CD4-positive, alpha-beta T cell treated with Interleukin-6 for 4 hours (primary cell): ENCODE measurements at places on chromosomes 13 and 19.
A peak's percentile ranks its signal among the peaks of the same experiment; 100 is the strongest.

DNA sequence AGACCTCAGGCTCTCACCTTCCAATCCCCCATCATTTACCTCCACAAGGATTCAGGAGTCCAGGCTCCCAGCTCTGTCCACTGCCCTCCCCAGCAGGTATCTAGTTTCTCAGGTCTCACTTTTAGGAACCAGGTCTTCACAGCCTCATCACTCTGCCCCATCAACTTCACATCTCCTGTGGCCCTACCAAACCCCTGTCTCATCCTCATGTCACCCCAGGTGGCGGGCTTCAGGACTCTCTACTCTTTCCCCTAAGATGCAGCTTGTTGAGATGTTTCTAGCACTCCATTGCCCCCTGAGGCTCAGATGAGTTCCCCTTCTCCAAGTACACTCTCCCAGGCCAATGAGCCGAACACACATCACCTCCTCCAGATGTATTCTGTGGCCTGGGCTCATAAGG is 1.5 kb downstream of the PPFIA3 start:
- no peak for DNase-seq

DNA sequence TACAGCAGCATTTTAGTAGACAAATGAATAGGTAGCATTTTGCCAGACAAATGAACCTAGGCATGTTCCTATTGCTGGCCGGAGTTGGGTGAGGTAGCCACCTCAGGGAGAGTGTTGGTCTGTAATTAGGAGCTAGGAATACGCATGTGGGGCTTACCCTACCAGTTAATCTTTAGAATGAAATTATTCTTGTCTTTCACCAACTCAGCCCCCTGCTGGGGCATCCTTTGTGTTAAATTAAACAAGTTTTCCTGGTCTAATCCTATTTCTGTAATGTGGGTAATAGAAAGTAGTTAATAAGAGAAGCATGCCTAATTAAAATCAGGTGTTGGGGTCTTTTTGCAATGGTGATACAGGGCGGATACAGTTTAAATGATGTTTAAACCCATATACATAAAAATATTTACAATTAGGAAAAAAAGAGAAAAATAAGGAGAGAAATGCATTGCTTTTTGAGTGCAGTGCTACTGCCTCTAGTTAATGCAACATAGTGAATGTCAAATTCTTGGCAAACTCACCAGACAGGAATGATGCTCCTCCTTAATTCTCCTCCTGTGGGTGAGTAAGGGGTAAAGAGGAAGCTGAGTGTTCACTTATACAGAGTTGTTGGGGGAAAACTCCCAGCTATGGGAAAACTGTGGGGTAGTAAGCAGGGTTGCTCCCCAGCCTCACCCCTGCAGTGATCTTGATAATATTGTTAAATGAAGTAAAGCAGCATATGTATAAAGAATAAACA is 276.4 kb upstream of the EDNRB start:
- no peak for DNase-seq

DNA sequence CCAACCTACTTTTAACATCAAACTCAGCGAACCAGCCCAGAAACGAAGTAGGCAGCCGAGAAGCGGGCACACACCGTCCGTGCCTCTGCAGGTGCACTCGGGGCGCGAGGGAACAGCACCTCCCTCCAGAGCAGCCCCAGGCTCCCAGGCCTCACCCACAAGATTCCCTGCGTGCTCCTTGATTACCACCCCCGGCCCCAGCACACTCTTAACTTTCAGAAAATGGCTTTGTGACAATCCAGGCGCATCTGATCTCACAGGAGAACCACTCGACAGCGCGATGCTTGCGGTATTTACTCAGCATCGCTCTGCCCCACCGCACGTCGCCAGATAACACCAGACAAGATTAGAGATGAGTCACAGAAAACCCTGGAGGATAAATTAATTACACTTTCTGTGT is 134.9 kb upstream of the SPACA7 start:
- no peak for DNase-seq

GRCh38 chr13:24304620-24305019 is 4.8 kb upstream of the C1QTNF9 start:
- DNase-seq = no peak

DNA sequence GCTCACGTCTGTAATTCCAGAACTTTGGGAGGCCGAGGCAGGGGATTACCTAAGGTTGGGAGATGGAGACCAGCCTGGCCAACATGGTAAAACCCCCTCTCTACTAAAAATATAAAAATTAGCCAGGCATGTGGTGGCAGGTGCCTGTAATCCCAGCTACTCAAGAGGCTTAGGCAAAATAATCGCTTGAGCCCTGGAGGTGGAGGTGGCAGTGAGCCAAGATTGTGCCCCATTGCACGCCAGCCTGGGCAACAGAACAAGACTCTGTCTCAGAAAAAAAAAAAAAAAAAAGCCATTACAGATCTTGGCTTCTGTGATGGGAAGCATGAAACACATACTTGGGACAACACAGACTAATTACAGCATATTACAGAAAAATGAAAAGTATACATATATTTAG is 1404.5 kb upstream of the SPRY2 start:
- DNase-seq = no peak

DNA sequence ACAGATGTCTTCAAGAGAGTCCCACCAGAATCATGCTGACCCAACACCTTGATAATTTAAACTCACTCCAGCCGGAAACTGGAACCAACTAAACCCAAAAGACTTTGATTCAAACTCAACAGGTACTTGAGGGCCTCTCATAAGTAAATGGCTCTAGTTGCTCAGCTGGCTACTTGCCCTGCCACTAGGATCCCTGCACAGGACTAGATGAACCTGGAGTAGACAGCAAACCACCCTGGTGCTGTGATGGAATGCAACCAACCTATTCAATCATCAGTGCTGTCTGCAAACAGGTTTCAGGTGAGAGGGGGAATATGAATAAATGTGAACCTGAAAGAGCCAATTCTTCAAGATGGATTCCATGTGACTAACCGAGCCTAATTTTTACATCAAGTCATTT is 216.3 kb downstream of the KATNAL1 start:
- DNase-seq = no peak

GRCh38 chr19:46715975-46716671 is 791 bp downstream of the PRKD2 start:
- no peak for DNase-seq

- peak; percentile 91 for DNase-seq
These were observed at the start of gene ZNF93 for GRCh38 chr19:19900729-19901444. Gene ZNF93, plus strand, starts transcription at chr19:19900946. Its CDS starts 143 bp downstream, at chr19:19901089.

DNA sequence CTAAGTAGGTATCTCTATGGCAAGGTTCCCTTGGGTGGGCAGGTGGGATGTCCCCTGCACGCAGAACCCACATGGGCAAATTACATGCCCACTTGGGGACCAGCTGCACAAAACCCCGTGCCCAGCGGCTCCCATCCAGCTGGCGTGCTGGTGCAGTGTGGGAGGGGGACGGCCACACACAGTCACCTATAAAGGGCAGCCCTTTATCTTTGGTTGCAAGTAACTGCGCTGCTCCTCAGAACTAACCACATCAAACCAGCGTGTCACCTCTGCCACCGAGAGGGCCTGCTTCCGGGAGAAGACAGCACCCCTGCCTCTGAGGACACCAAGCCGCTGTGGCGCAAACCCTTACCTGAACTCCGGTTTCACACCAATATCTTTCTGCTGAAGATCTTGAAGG is 32.2 kb downstream of the ANKRD27 start:
- DNase-seq = peak; percentile 74

DNA sequence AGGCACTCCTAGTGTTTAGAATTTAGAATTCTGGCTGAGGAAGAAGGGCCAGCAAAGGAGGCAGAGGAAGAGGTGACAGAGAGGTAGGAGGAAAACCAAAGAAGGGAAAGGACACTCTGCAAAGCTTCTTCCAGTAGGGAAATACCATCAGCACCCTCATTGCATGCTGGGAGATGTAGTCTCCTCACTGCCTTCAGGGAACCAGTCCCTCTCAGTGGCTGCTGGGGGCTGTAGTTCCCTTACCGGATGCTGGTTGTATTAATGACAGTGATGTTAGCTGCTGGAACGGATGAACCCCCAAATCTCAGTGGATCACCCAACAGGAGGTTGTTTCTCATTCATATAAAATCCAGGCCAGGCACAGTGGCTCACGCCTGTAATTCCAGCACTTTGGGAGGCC is 10.1 kb downstream of the GRIN2D start:
- peak; percentile 51 for DNase-seq

GRCh38 chr13:54574791-54575190 is 1546.2 kb downstream of the OLFM4 start:
- DNase-seq = no peak

- DNase-seq = no peak
These were observed 1.6 kb downstream of the JOSD2 start for GRCh38 chr19:50509366-50509765.

DNA sequence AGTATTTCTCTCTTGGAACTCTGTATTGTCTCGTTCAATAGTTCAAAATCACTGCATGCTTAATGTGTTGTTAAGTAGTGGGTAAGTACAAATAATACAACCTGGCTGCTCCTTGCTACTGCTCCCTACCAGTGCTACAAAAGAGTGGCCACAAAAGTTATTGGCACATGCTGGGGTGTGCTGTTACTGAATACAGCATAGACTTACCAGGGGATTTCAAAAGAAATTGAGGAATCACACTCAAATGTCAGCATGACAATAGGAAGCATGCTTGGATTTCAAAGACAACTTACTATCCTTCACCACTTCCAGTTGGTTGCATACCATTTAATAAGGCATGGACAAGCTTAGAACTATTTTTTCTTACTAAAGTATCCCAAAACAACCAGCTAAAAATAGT is 1041.3 kb upstream of the SPRY2 start:
- DNase-seq = no peak

- no peak for DNase-seq
These were observed 55.8 kb downstream of the FLT3 start for GRCh38 chr13:28044608-28045007.

- DNase-seq = no peak
These were observed 26.8 kb downstream of the EXOC3L2 start for GRCh38 chr19:45218426-45218825.

DNA sequence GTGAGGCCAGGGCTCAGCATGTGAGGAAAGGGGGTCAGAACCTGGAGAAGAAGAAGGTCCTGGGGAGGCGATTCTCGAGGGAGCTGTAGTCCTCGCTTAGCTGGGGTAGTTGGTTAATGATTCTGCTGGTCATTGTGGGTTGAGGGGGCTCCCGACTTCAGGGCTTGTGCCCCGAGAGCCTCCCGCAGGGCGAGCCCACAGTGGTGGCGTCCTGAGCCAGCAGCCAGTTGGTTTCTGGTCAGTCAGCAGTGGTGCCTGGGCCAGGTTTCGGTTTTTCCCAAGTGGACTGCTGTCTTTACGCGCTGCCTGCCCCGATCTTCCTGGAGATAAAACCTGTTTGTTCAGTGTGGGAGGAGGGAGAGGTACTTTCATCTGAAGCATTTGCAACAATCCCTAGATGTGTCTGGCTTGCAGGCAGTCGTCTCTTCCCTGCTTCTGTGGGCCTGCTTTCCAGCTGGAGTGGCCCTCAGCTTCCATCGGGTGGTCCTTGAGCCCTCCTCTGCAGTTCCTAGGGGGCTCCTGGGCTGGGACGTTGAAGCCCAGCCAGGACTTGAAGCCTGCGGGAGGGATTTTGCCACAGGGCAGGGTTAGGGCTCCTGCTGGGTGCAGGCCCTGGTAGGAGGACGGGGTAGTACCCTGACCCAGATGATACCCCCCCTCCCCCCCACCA is 3.2 kb downstream of the PTBP1 start:
- DNase-seq = no peak

DNA sequence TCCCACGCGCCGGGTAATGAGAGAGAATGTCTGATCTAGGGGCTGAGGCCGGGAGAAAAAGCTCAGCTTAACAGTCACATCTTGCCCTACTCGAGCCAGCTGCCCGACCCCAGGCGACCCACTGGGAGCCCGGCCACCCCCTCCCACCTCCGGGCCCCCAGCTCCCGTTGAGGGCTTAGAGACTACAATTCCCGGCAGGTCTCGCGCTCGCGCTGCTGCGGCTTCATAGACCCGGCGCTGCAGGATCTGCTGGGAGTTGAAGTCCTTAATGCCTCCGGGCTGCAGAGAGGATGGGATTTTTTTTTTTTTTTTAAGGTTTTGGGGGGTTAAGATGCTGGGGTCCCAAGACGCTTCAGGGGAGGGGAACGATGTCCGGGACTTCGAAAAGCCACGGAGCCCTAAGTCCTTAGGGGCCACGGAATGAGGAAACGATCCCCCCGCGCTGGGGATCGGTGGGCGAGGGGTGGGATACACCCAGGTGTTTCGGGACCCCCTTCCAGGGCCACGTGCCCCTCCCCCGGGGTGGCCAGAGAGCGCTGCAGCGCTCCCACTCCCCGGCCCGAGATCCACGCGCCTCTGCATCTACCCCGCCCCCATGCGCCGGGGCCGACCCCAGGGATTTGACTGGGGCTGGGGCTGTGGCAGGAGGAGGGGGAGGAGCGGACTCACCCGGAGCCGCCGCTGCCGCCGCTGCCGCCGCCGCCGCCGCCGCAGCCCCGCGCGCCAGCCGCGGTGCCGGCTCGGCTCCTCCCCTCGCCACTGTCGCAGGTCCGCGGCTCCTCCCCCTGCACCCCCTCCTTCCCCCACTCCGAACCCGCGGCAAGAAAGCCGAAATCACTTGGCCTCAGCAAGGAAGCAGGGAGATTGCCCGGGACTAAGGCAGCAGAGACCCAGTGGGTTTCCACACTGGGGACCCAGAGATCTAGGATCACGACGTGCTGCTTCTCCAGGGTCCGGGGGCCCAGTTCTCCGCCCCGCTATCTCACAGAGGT is at the start of gene SYT3:
Gene SYT3, minus strand, starts transcription at position 761 of the 992 bp plus-strand sequence. CDS start 2,470 bp downstream, outside the sequence.
- DNase-seq = peak; percentile 50

GRCh38 chr19:3374369-3375112 is 8.2 kb downstream of the NFIC start:
- DNase-seq = no peak

- DNase-seq = no peak
These were observed 2.7 kb downstream of the COL4A1 start for GRCh38 chr13:110304256-110304655.

DNA sequence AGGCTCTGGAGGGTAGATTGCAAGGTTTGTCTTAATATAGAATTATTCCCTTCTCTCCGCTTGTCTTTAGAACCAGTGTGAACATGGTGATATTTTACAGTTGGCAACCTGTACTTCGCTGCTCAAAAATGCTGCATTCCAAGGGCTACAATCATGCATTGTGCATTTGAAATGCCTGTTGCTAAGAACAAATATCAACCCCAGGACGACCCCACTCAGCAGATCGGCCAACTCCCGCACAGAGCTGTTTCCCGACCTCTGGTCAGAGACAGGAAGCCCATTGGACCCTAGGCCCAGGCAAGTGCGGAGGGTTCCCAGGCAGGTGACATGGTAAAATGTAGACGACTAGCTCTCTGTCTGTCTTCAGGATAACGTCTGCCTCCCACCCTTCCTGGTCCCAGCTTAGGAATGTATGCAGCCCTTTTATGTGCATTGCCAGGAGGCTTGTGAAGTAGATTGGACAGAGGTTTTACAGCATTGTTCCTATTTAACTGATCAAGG is 263.5 kb downstream of the FOXO1 start:
- no peak for DNase-seq

- no peak for DNase-seq
These were observed 9.3 kb downstream of the ZIC5 start for GRCh38 chr13:99962242-99962641.

GRCh38 chr19:16788479-16788878 is 40.7 kb upstream of the SIN3B start:
- no peak for DNase-seq

GRCh38 chr13:87814403-87814802 is 143.2 kb downstream of the SLITRK5 start:
- DNase-seq = no peak
